GM18507 (cell line): ENCODE measurements at places on chromosomes 12 and 14.

DNA sequence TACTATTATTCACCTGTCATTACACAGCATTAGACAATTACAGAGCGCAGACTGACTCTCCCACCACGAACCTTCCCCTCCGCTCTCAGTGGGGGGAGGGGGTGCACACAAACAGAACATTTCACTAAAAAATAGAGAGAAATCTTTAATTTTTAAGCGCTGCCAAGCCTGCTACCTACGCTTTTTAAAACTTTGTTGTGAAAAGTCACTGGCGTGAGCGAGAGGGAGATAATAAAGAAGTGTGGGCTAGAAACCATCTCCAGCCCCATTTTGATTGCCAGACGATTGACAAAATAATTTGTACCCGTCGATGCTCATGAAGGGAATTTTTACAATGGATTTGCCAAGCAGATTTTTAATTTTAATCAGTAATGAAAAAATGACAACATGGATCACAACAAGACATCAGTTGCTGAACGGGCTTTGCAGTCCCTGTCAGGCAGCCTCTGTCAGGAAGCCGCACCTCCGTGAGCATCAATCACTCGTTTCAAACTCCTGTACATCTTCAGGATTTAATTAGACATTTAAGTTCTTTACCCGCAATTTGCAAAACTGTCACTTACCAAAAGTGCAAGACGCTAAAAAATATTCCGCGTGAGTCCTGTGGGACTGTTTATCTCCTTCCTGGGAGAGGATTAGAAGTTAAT lies 209.1 kb downstream of the BCL11B start:
- no peak for DNase-seq

DNA sequence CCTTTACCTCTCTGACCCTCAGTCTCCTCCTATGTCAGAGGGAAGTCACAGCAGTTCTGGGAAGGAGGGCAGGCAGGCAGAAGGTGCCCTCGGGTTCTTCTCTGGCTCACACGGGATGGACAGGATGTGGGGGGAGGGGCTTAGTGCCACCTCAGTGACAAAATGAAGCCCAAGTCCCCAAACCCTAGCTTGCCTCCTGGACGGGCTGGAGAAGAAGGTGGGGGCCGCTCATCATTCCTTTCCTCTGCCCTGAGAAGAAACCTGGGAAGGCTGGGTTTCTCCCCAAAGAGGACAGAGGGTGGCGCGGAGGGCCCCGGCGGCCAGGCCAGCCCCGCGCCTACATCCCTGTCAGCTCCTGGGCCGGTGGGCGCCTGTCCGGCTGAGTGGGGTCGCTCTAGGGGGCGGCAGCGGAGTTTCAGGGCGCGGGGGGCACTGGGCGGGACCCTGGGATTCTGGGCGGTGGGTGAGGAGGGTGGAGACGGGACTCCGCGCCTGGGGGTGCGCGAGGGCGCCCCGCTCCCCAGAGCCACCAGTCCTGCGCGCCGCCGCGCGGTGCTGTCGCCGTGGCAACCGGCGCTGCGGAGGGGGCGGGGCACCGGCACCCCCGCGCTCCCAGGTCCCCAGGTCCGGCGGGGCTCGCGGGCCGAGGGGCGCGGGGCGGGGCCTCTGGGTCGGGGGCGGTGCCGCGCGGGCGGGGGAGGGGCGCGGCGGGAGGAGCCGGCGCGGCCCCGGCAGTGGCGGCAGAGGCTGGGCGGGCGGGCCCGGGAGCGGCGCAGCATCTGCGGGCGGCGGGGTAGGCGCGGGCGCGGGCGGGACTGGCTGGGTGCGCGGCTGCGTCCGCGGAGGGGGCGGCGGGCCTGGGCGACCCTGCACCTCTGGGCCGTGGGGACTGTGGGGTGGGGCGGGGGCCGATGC lies at the start of gene TMEM121:
TMEM121 (plus strand) TSS at position 723 of the 915 bp plus-strand sequence. CDS start 2,252 bp downstream, outside the sequence.
- DNase-seq = no peak

- DNase-seq = no peak
These were observed 76.0 kb upstream of the TMCC3 start for GRCh38 chr12:94726236-94726835.

DNA sequence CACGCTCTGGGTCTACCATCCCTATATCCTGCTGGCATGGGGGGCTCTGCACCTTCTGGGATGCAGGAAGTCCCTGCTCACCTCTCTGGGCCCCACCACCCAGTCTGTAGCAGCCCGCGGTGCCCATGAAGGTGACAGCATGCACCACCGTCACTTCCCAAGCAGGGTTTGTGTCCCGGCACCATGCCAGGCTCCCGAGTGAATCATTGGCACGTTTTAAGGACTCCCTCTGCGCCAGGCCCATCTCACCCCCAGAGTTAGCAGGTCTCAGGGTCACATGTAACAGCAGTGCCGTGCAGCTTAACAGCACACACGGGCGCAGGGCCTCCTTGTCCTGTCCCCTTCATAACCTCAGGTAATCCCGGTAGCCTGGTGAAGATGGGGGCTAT lies 19.9 kb downstream of the SETD1B start:
- no peak for DNase-seq

DNA sequence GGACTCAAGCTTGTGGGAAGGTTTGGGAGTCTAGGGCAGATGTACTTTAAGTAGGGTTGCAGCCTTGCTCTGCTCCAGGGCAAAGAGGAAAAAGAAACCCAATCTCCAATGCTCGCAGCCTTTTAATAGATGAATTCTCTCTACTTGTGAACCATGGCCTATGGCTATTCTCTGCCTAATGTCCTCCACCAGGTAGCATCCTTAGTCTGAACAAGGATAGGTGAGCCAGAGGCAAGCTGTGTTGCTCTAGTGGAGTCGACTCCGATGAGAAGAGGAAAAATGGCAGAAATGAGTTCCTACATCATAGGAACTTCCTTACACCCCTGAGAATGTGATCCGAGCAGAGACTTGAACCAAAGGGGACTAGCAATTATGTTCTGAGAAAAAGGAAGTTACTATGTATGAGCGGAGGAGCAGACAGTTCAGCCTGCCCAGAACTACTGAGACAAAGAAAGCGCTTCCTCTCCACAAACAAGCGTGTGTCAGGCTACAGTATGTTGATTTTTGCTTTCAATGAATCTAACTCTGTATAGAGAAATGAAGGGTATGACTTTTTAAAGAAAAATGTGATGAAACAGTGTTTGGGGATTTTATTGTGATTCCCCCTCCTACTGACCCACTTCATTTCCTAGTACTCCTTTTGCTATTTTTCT lies 153.6 kb upstream of the ARID2 start:
- no peak for DNase-seq

DNA sequence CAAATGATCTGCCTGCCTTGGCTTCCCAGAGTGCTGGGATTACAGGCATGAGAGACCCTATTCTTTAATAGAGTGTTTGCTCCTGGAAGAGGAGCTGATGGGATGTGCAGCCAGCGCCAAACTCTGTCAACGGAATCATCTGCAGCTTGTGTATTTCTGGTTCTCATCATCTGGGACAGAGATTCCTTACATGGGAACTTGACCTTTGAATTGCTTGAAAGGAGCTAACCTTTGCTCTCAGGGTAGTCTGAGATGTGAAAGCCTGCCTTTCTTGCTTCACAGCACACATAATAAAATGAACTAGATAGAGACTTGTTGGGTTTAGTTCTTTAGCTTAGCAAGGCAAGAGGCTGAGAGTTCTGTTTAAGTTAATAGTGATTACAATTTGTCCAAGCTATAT lies 120.0 kb downstream of the OTOGL start:
- no peak for DNase-seq

- no peak for DNase-seq
These were observed 303.8 kb downstream of the TMEM121 start for GRCh38 chr14:105830171-105830570.

GRCh38 chr12:77697126-77697525 lies 133.6 kb upstream of the NAV3 start:
- no peak for DNase-seq

- DNase-seq = no peak
These were observed 52.9 kb downstream of the PEBP1 start for GRCh38 chr12:118188690-118189371.

DNA sequence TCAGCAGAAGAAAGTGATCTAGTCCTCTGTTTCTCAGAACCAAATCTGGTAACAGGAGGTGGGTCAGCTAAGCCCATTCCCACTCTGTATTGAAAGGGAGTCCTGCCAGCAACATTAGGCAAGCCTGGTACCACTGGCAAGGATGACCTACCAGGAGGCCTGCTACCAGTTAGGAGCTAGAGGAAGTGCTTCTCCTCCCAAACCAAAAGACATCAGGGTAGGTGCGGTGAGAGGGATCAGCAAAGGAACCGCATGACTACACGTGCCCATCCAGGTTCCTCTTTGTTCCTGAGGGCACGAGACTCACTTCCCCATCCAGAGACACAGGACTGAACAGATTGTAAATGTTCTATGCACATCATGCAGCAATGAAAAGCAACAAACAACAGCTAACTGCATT lies 2.8 kb downstream of the KLRC4 start:
- no peak for DNase-seq

DNA sequence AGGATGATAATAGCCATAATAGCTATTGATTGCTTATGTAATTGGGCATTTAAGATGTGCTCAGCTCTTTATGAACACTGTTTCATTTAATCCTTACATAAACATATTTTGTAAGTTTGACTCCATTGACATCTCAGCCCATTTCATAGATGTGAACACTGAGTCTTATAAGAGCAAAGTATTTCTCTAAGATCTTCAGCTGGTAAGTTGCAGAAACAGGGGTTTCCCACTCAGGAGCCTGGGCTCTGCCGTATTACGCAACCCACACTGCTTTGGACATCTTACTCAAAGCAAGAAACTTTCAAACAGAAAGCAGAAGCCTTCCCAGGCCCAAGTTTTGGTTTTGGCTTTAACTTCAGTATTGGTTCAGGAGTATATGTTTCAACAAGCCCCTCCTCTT lies 705.1 kb downstream of the MED13L start:
- DNase-seq = peak; percentile 15

DNA sequence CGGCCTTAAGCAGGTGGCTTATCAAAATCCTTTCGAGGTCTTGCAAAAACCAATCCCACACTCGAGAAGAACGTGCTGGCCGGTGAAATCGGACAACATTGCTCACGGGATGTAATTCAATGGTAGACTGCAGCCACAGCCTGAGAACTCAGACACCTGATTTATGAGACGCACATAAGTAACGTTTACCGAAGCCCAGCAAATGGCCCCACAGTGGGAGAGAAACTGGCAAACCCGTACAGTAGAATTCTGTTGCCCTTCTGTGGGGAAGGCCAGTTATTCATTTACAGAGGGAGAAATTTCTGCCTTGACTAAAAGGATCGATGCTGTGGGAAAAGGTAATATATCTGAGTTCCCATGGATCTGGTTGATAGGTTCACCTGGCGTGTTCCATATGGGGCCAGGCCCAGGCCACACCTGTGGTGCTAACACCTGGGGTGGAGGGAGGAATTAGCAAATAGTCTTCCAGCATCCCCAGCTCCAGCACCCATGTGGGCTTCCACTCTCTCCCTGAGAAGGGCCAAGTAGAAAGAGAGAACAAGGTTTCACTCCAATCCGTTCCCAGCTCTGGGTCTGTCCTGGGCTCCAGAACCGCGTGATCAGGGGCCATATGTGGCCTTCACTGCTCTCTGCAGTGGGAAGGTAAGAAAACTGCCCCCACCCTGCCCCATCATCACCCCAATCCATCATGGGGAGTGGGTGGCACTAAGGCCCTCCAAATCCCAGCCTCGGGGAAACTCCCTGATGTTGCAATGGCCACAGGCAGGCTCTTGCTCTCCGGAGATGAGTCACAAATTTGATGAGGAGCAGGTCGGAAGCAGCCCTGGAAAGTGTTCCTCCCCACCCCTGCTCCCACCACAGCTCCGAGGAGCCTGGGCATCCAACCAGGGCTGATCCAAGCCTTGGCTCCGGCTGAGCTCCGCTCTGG lies 12.7 kb downstream of the BDKRB1 start:
- no peak for DNase-seq

- no peak for DNase-seq
These were observed 68.1 kb downstream of the LRRC74A start for GRCh38 chr14:76894308-76894707.

DNA sequence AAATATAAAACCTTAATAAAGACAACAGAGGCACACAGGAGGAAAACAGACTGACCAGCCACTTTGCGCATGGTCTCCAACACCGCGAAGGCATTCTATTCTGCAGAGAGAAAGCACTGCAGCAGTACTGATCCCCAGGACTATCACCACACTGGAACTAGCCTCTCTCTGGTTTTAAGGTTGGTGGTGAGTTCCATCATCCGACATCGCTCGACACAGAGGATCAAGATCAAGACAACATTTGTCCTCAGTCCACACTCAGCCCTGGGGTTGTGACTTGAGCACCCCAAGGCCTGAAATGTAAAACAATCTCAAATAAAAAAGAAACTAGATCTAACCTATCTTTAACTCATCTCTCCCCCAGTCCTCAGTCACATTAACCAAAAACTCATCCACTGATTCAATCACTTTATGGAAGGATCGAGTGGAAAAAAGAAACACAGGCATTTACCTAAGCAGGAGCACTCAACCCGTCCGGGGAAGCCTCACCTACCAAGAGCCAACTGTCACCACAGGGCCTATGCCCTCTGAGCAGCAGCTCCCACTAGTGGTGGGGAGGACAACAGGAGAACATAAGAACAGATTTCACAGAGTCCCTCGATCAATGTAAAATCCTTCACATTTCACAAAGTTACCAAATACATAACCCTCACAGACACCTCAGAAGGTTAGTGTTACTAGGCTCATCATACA lies 17.7 kb downstream of the STXBP6 start:
- DNase-seq = no peak

GRCh38 chr12:21539797-21540196 lies 13.7 kb downstream of the SPX start:
- no peak for DNase-seq

- DNase-seq = no peak
These were observed 291.4 kb upstream of the OR4E1 start for GRCh38 chr14:21965042-21965441.

GRCh38 chr14:22505697-22506377 lies 83.2 kb downstream of the DAD1 start:
- no peak for DNase-seq

DNA sequence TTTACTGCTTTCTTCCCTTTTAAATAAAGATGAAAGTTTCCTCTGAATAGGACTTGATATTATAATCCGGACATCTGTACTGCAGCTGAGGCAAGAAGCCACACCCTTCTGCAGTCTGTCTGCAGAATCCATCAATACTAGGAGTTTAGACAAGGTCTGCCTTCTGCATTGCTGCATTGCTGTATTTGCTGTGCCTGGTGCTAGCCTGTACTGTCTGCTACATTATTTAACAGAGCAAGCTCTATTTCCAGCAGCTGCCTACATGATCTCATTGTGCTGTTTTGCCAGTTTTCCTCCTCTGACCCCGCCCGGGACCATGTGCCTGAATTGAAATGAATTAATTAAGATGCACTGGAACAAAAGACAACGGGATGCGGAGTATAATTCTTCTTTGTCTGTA lies 1.7 kb downstream of the TUBA1A start:
- DNase-seq = no peak

DNA sequence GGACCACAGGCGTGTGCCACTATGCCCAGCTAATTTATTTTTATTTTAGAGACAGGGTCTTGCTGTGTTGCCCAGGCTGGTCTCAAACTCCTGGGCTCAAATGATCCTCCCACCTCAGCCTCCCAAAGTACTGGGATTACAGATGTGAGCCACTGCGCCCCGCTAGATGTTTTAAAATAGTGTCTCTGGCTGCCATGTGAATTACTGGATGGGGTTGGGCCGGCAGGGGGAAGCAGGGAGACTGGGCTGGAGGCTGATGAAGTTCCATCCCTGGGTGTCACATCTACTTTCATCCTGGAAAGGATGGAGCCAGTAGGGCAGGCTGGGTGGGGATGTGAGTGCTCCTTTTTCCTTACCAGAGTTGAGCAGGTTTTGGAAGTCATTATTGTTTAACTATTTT lies 46.1 kb downstream of the DNAH10 start:
- DNase-seq = no peak

GRCh38 chr12:113980054-113980453 lies 13.9 kb upstream of the RBM19 start:
- DNase-seq = no peak

GRCh38 chr14:101017209-101017608 lies 113.7 kb upstream of the RTL1 start:
- DNase-seq = no peak
